Inflammatory macrophage treated with lipopolysaccharide for 1 hour (primary cell): ENCODE measurements at places on chromosomes 1 and 21.

DNA sequence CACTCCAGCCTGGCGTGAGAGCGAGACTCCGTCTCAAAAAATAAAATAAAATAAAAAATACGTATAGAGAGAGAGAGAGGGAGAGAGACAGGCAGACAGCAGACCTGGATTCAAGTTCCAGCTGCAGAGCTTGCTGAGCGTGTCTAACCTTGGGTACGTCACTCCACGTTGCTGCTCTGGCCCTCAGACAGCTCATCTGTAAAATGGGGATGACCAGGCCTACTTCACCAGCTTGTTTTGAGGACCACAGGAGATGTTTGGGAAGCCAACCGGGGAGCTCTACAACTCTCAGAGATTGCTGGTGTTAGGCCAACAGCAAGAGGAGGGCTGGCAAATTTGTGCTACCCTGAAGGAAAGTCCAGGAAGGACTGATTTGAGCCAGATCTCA lies 499 bp upstream of the TRAF5 start:
- no peak for DNase-seq

GRCh38 chr1:63794939-63795378 lies 21.1 kb downstream of the ROR1 start:
- no peak for DNase-seq

GRCh38 chr21:31629972-31630711 lies 29.4 kb upstream of the SOD1 start:
- DNase-seq: no peak

- DNase-seq: no peak
These were observed 121.5 kb downstream of the PLD5 start for GRCh38 chr1:242402956-242403355.

DNA sequence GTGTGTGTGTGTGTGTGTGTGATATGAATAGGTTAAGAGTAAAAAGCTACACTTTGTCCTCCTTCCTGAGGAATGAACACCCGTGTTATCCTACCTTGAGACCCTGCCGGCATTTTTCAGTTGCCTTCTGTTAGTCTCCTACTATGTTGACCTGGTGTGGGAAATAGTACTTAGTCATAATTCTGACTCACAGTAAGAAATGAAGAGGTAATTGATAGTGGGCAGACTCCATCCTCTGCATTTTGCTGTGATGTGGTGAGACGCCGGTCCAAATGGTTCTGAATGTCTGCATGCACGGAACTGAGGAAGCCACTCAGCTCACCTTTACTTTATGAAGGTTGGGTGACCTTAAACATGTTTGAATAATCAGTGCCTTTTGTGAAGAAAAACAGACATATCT lies 12.6 kb downstream of the CD101 start:
- no peak for DNase-seq

GRCh38 chr1:247402120-247402675 lies 13.8 kb upstream of the NLRP3 start:
- peak; percentile 58 for DNase-seq

DNA sequence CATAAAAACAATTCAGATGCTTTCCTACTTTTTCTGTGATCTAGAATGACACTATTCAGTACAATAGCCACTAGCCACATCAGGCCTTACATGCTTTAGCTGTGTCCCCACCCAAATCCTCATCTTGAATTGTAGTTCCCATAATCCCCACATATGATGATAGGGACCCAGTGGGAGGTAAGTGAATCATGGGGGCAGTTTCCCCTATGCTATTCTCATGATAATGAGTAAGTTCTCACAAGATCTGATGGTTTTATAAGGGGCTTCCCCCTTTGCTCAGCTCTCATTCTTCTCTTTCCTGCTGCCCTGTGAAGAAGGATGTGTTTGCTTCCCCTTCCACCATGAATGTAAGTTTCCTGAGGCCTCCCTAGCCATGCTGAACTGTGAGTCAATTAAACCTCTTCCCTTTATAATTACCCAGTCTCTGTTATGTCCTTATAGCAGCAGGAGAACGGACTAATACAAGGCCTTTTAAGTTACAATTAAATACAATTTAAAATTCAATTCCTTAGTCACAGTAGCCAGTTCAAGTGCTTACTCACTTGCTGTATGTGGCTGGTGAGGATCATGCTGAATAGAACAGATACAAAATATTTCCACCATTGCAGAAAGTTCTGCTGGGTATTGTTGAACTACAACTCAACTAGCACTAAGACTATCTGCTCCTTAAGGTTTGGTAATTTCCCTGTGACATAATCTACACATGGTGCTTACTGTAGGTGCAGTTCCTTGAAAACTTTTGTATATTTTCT lies 106.7 kb downstream of the SCMH1 start:
- DNase-seq: peak; percentile 26

- no peak for DNase-seq
These were observed 7.0 kb downstream of the DCST2 start for GRCh38 chr1:155026588-155026987.

GRCh38 chr1:154157520-154158306 lies 2.8 kb upstream of the NUP210L start:
- DNase-seq: peak; percentile 76

GRCh38 chr1:155729031-155729898 lies 40.4 kb downstream of the DAP3 start:
- peak; percentile 71 for DNase-seq

DNA sequence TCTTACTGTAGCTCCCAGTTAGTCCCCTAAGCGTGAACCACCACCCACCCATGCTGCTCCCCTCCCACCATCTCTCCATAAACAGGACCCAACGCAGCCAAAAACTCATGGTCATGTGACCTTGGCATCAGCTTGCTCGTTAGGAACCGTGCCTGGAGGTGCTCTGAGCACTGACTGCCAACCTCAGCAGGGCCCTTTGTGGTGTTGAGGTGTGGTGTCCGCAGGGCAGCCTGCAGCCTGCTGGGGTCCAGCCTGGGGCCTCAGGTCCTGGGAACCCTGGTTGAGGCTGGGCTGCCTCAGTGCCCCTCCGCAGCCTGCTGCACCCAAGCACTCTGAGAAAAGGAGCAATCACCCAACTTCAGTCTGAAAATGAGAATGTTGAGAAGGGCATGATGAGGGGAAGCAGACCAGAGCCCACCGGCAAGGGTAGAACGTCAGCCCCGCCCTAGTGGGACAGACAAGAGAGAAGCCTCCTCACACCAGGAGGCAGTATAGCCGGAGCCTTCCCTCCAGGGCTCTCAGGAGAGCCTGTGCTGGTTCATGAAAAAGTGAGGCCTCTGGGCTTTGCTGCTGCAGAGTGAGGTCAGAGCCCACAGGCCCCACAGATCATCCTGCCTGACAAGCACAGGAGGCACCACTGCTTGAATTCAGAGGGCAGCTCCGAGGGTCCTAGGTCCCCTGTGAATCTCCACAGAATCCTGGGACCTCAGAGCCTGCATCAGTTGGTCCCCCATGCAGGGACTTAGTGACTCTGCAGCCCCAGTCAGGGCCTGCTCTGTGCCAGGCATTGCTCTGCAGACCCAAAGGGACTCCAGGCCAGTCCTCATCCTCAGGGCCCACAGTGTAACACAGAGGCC lies 4.9 kb upstream of the COL6A2 start:
- no peak for DNase-seq

DNA sequence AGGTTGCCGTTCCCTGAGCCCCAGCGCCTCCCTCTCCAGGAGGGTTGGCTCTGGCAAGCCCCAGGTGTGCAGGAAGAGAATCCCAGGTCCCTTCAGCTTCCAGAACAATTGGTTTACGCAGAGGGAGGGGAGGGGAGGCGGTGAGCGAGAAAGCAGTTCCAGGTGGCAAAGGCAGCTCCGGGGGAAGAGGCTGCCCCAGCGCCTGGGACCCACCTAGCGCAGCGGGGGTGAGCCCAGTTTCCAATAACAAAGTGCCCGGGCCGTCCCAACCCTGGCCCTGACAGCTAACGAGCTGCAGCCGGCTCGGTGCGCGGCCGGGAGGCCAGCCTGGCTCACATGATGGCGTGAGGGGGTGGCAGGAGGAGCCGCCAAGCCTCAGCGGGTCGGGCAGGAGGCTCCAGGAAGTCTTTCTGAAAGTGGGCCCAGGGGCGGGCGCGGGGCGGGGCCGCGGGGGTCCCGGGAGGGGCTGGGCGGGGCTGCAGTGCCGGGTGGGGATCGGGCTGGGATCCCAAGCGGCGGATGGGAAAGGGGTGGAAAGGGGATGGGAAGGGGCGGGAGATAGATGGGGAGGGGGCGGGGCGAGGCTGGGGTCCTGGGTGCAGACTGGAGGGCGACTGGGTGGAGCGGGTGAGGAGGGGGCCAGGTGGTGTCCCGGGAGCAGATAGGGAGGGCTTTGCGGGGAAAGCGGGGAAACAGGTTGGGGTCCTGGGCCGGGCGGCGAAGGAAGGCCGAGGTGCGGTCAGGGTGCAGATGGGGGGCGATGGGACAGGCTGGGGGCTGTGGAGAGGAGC lies 22.8 kb downstream of the DHRS3 start:
- DNase-seq: peak; percentile 52
